Kidney glomerular epithelial cell (primary cell): ENCODE measurements at places on chromosomes 5 and 9.

- DNase-seq, result no peak
These were observed 646.8 kb upstream of the WWC1 start for GRCh38 chr5:167644619-167645018.

DNA sequence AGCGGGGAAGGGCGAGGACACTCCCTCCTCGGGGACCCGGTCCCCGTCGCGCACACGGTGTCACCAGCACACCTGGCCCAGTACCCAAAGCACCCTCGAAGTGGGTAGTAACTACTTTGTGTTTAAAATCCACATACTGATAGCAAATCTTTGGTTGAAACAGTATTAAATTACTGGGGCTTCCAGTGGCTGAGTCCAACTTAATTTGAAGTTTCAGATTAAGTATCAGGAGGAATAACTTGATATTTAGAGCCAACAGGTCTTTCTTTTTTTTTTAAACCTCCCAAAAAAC, 615 bp downstream of the ATG10 start:
- DNase-seq, result no peak

- DNase-seq, result peak; percentile 7
These were observed 91.9 kb upstream of the PTPRD start for GRCh38 chr9:10704720-10705119.

DNA sequence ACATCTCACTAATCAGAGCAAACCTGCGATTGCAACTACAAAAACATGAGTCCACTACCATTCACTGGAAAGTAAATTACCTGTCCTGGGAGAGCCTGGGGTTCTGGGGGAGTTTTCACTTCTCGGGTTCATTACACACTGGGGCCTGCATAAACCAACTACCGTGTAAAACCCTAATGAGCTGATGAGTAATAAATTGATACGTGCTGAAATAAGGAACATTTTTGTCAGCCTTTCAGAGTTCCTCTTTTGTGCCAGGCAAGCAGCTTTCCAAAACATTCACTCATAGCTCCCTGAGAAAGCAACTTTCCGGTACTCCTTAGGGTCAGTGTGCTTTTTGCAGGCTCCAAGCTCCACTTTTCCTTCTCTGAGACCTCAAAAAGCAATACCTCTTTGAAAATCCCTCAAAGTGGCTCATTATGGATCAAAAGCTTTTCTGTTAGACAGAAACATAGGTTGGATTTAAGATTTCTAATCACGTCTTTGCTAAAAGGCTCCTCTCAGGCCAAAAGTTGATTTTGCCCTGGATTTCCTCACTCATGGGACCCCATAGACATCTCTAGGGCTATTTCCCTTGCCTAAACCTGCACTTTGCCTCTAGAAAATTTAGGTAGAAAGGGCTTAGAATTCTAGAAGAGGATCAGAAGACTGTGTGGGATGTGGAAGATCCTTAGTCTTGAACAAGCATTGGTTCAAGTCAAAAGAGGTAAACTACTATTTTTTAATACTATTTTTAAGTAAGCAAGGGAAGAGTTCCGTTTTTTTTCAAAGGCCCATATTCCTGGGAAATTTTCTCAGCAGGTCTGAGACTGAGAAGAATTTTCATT, 74.8 kb downstream of the ST8SIA4 start:
- DNase-seq, result peak; percentile 18

DNA sequence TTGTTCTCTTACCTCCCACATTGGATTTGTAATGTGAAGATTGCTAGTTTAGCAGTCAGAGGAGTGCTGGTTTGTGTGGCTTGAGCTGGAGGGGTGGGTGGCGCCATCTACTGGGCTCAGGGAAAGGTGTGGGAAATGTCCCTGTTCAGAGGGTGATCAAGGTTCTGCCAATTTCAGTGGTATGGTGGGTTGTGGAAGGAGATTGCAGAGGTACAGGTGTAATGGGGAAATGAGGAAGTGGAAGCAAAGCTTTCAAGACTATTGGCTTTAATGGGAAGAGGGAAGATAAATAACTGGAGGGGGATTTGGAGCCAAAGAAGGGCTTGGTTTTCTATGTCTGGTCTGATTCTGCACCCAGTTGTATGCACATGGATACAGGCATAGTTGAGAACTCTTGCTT, 76.4 kb downstream of the OSMR start:
- DNase-seq, result peak; percentile 29

DNA sequence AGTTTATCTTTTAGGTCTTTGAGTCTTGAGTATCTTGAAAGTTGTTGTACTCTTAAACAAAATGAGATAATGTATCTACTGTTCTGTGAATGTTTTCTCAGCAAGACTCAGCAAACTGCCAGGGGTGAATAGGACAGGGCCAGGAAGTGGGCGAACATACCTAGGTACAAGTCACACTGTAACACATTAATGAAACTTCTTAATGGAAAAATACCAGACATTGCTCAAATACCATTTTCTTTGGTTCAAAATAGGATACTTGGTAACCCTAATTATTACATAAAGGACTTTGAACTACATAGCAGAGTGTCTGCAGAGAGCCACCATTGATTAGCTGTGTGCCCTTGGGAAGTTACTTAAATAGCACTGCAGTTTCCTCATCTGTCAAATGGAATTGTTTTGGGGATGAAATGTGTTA, 197.5 kb downstream of the ARHGEF28 start:
- DNase-seq, result peak; percentile 85

DNA sequence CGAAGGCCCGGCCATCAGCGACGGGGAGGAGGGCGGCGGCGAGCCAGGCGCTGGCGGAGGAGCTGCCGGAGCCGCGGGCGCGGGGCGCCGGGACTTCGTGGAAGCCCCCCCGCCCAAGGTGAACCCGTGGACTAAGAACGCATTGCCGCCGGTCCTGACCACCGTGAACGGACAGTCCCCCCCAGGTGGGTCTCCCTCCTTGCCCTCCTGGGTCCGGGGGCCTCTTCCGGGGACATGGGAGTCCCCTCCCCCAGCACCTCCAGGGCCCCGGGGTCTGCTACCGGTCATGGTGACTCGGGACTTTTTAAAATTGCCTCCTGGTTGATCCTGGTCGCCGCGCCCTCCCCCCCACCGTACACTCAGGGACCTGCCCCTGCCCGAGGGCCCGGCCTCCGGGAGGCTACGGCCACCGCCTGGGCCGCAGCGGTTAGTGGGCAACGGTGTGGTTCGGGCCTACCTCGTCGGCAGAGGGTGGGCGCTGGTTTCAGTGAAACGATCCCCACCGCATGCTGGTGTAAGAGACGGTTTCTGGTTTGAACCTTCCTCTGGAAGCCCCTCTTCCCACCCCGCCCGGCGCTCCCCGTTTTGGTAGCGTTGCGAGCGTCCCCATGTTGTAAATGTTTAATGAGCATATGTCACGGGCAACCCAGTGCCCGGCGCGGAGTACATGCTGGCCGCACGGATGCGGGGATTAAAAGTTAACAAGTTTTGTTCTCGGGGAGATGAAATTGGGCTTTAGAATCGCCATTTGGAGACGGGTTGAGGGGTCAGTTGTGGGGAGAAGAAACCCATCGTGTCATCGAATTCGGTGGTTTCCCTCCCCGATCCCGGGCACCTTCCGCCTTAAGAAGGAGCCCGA, 1.1 kb downstream of the LARP1 start:
- no peak for DNase-seq

DNA sequence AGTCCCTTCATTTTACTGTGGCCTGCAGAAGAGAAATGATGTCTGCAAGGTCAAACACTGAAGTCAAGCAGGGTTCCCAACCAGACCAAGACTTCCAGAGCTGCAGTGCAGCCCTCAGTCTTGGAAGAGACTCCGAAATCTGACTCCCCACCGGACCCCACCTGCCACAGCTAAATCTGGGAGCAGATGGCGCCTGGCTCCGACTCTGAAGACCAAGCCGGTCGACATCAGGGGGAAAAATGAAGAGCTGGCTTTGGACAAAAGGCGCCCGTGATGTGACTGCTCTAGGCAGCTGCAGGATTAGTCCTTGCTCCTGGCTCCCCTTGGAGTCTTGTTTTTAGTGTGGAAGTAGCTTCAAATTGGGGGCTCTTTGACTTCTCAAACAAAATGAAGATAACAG, 72.4 kb upstream of the ZNF622 start:
- no peak for DNase-seq

DNA sequence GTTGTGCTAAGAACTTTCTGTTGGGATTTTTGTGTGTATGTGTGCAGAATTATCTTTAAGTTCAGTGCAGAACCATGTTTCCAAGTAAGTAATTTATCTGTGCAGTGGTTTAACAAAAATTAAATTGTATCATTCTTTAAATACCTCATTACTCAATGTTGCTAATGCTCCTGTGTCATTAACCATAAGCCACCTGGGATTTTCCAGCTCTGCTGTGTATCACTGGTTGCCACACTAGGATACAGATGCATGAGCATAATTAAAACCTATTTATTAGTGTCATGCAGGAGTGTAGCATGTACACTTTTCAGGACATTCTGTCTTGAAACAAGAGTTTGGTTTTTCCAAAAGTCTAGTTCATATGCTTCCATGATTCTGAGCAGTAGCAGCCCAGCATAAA, 120.4 kb upstream of the PTGER4 start:
- no peak for DNase-seq
